ENCODE measurements at places on chromosomes 3 and 15.

- no peak for DNase-seq
Observed at GRCh38 chr3:58591517-58592510, 14.6 kb upstream of the FAM107A start.

DNA sequence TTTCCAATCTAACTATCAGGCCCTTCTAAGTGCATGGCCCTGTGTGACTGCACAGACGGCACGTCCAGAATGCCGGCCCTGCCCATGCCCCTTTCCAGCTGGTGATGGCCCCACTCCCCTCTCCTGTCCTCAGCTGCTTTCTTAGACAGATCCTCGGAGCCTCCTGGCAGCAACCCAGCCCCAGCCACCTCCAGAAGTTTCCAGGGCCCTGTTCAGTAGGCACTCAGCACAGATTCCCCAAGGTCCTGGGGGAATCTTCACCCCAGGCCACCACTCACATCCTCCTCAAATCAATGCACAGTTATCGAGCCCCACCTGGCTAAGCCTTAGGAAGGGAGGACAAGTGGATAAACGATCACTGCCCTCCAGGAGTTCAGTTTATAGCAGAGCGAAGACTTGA lies 1.4 kb upstream of the CRABP1 start:
- DNase-seq: no peak

DNA sequence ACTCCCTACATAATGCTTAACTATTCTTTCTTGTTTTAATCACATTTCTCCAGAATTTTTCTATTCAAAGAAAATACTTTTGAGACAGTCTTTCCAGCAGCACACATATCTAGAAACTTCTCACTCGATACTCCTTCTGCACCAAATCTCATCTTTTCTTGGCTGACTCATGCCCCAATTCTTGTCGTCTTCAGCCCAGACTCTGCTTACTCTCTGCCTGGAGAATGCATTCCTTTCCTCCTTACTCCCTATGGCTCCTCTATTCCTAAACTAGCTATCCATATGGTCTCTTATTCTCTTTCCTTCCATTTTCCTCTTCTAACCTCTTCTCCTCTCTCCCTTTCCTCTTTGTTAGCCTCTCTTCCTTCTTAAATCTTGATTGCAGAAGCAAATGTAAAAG lies 158.7 kb downstream of the GBE1 start:
- DNase-seq: no peak

DNA sequence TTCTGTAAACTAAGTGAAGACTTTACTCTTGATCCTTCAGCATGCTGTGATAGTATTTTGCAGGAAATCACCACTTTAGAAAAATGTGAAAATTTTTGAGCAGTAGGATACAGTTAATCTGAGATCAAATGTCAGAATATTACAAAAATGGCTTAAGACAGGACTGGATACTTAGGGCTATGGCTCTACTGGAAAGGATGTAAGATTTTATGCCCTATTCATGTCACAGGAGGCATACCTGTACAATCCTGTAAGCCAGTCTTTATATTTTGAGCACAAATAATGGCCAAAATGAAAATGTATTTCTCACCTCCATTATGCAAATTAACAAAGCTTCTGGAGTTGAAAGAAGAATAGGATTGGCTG lies 8.6 kb upstream of the TGFBR2 start:
- no peak for DNase-seq

GRCh38 chr15:35167675-35168074 lies 82.6 kb upstream of the NANOGP8 start:
- no peak for DNase-seq

GRCh38 chr3:10933470-10933804 lies 59.1 kb upstream of the SLC6A1 start:
- no peak for DNase-seq
